ENCODE measurements at places on chromosomes 1 and 21. TPM values are rescaled to one million over a fixed set of nuclear protein-coding genes. Genes with fewer than 3 reads are reported as not detected.

Gene VHLL
- not detected for total RNA-seq

Gene LIN28A
- not detected for total RNA-seq

Gene CENPF
- 37.5 TPM for total RNA-seq

Gene GJA8
- not detected for total RNA-seq

Gene MEF2D
- 19.7 TPM for total RNA-seq

Gene GABRD
- not detected for total RNA-seq

Gene LDLRAD1
- not detected for total RNA-seq

Gene CELA3A
- total RNA-seq, result not detected

Gene CFH
- 3.5 TPM for total RNA-seq

Gene BCL2L15
- total RNA-seq, result under 0.01 TPM

Gene KCNH1
- total RNA-seq, result 17.3 TPM

Gene ALX3
- not detected for total RNA-seq

Gene ITGB2
- not detected for total RNA-seq

Gene AGL
- total RNA-seq, result 13.1 TPM

Gene KRTAP19-3
- not detected for total RNA-seq

Gene ZNF362
- total RNA-seq, result 15.8 TPM

Gene SFN
- not detected for total RNA-seq

Gene ERG
- total RNA-seq, result not detected

Gene NPHS2
- total RNA-seq, result not detected

Gene PLEKHN1
- total RNA-seq, result 0.31 TPM

Gene KANK4
- not detected for total RNA-seq

Gene DISC1
- 15.1 TPM for total RNA-seq

Gene ZFP69B
- 2.8 TPM for total RNA-seq

Gene LPAR3
- 9.7 TPM for total RNA-seq

Data from melanocyte of skin (primary cell).